Adrenal gland (tissue), 19 donors: ENCODE measurements at places on chromosomes 13 and 19. TPM values are rescaled to one million over a fixed set of nuclear protein-coding genes. Genes with fewer than 3 reads are reported as not detected.

GRCh38 chr13:113032291-113032690, 63.3 kb downstream of the MCF2L start:
- H3K4me1 ChIP-seq: peaks cover 4% of the 10 kb centered on the region
- no peaks in the 10 kb centered on the region for H3K36me3 ChIP-seq
- no peak for DNase-seq
- H3K4me3 ChIP-seq: no peak overlapping the region
- no peak overlapping the region for H3K27ac ChIP-seq

- no peak overlapping the region for H3K4me3 ChIP-seq
- no peak for DNase-seq
- no peaks in the 10 kb centered on the region for H3K36me3 ChIP-seq
- no peak overlapping the region for H3K27ac ChIP-seq
- no peaks in the 10 kb centered on the region for H3K27me3 ChIP-seq
- H3K4me1 ChIP-seq: no peaks in the 10 kb centered on the region
These were observed 142.8 kb downstream of the KLF5 start for GRCh38 chr13:73201626-73202025.

DNA sequence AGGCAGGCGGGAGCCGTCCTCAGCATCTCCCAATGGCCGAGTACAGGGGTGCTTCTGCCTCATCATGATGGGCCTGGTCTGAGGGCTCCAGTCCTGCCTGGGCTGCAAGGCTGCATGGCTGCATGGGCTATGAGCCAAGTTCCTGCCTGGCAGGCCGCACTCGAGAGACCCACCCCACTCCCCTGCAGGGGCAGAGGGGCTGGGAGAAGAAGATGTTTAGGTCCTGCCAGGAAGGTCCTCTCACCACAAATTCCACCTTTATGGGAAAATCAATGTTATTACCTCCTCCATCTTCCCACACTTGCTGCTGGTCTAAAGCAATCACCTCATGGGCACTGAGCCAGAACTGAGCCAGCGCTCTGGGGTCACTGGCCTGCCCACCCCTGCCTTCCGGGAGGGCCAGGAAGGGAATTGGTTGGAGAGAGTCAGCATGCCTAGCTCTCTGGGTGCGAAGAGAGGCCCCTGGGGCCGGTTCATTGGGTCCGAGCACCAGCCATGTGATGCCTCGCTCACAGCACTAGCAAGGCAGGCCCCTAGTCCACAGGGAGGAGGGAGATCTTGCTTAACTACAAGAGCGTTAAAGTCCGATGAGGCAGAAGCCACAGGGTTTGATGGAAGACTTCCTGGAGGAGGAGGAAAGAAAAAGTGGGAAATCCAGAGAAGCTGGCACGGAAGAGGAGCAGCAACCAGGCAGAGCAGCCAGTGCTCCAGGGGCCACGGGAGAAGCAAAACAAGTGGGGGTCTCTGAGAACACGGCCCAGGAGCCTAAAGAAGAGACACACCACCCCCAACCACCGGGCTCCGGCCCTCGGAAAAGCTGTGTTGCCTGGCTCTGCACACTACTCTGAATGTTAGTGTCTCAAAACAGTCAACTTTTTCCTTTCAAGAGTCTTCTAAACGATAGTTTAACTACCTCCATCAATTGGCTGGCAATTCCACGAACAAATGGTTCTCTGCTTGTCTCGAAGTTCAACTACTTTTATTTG, 63.1 kb downstream of the CEBPG start:
- no peak overlapping the region for H3K4me3 ChIP-seq
- no peaks in the 10 kb centered on the region for H3K36me3 ChIP-seq
- H3K4me1 ChIP-seq: no peaks in the 10 kb centered on the region
- no peaks in the 10 kb centered on the region for H3K27me3 ChIP-seq
- no peak overlapping the region for H3K27ac ChIP-seq

DNA sequence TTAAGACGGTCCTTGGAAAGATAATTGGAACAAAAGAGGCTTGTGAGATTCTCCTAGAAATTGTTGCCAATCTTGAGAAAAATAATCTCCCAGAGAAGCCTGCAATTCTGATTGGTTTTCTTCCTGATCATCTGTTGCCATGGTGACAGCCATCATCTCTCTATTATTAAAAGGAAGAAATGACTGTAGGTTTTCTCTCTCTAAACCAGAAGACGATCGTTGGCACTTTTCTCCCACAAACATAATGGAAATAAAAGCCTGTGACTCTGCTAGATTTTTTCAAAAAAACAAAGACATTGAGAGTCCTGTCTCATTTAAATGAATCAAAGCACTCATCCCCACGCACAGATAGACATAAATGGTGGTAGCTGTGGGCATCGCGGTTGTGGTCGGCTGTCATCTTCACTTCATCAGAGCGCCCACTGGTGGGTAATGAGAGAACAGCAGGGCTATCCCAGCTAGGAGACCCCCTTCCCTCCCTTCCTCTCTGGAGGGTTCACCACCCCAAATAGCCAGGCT, 21.7 kb upstream of the CALM3 start:
- no peak for DNase-seq
- no peaks in the 10 kb centered on the region for H3K36me3 ChIP-seq
- H3K4me3 ChIP-seq: no peak overlapping the region

LYPD5 gene
- total RNA-seq: 0.68 TPM

- H3K27ac ChIP-seq: no peak overlapping the region
- no peaks in the 10 kb centered on the region for H3K27me3 ChIP-seq
- H3K36me3 ChIP-seq: no peaks in the 10 kb centered on the region
- no peak for DNase-seq
- H3K4me1 ChIP-seq: no peaks in the 10 kb centered on the region
- H3K4me3 ChIP-seq: no peak overlapping the region
These were observed 353.5 kb downstream of the DACH1 start for GRCh38 chr13:71513411-71514033.

C13orf42 gene
- not detected for total RNA-seq

C13orf46 gene
- total RNA-seq: 0.21 TPM

MTUS2 gene
- not detected for total RNA-seq

- no peaks in the 10 kb centered on the region for H3K36me3 ChIP-seq
- H3K4me1 ChIP-seq: no peaks in the 10 kb centered on the region
- DNase-seq: no peak
- H3K4me3 ChIP-seq: no peak overlapping the region
- no peak overlapping the region for H3K27ac ChIP-seq
These were observed 17.7 kb upstream of the PTPRS start for GRCh38 chr19:5358173-5358800.

- H3K36me3 ChIP-seq: peaks cover 13% of the 10 kb centered on the region
- H3K4me3 ChIP-seq: no peak overlapping the region
- H3K27ac ChIP-seq: no peak overlapping the region
- H3K27me3 ChIP-seq: no peaks in the 10 kb centered on the region
- H3K4me1 ChIP-seq: no peaks in the 10 kb centered on the region
These were observed 20.8 kb downstream of the ANKRD10 start for GRCh38 chr13:110894086-110894485.

- no peaks in the 10 kb centered on the region for H3K4me1 ChIP-seq
- H3K27me3 ChIP-seq: no peaks in the 10 kb centered on the region
- no peak overlapping the region for H3K27ac ChIP-seq
These were observed 33.4 kb upstream of the FRY start for GRCh38 chr13:31998131-31998530.

DNA sequence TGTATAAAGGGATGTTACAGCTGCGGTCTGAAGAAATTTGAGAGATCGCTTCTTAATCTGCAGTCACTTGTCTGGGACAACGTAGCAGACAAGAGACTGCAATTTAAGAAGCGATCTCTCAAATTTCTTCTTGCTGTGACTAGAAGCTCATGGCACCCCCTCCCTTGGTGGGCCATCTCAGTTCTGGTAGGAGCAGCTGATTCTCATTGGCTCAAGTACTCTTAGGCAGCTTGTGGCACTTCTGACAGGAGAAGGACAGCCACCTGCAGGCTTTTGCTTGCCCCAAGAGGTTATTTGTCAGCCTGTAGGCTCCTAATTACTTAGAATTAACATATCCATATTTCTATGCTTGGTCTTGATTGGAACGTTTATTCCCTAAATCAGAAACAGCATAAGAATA, 503.0 kb downstream of the DCT start:
- no peak overlapping the region for H3K27ac ChIP-seq
- no peaks in the 10 kb centered on the region for H3K4me1 ChIP-seq
- H3K36me3 ChIP-seq: no peaks in the 10 kb centered on the region
- no peak for DNase-seq
- no peaks in the 10 kb centered on the region for H3K27me3 ChIP-seq
